ENCODE measurements at places on chromosomes 16 and 17.

GRCh38 chr16:82119405-82119804, 50.6 kb downstream of the MPHOSPH6 start:
- DNase-seq = no peak

GRCh38 chr16:22847100-22847499, 33.1 kb downstream of the HS3ST2 start:
- DNase-seq = no peak

GRCh38 chr17:78979780-78980623, at the start of gene LGALS3BP:
Gene LGALS3BP, minus strand, starts transcription at chr17:78979923. Its CDS starts 2,732 bp downstream, at chr17:78977191.
- DNase-seq = peak; percentile 88

DNA sequence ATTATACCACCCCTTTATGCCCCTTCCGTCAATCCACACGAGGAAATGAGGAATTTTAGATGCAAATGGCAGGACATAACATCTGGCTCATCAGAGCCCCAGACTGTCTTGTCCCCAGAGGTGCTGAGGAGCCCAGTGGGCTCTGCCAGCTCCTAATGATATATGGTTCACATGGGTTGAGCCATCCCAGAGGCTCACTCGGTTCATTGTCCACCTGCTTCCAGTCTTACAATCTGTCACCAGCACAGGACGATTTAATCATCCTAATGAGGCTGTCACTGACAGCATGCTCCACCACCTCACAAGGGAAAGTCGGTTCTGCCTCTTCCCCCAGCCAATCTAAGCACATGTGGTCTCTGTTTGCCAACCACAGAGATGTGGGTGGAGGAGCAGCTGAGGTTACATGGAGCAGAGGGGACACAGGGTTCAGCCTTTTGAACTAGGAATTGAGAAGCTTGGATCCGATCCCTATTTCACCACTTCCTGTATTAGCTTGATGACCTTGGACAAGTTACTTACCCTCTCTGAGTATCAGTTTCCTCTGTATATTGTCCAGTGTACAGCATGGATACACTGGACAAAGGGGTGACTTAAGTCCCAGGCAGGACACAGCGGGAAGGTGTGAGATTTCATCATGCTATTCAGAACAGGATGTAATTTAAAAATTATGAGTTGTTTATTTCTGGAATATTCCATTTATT, 27.0 kb upstream of the DHX8 start:
- peak; percentile 80 for DNase-seq

GRCh38 chr17:81417049-81417878, 22.0 kb downstream of the BAHCC1 start:
- DNase-seq = no peak

GRCh38 chr17:79090443-79091225, 16.0 kb downstream of the ENGASE start:
- no peak for DNase-seq

DNA sequence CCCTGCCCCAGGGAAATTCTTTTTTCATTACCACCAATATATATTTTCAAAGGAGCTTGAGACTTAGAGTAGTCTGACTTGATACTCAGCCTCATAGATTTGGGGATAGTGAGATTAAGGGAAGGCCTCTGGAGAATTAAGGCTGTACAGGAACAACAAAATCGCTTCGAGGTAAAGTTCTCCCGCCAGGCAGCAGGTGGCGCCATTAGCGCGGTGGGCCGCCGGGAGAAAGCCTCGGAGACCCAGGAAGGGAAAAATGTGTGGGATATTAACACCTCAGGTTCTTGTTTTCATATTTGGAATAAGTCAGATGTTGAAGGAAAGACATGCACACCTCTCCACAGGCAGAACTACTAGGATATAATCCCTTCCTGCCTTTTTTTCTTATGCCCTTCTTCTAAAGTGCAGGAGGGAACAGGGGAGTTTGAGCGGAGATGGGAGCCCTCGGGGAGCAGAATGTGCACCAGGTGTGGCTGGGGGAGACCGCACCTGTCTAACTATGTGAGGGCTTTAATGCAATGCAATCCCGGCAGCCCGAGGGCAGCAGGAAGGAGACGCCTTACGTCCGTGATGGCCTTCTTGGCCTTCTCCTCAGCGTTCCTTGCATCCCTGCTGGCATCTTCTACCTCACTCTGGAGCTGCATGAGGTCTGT, 25.9 kb downstream of the MYH3 start:
- no peak for DNase-seq

DNA sequence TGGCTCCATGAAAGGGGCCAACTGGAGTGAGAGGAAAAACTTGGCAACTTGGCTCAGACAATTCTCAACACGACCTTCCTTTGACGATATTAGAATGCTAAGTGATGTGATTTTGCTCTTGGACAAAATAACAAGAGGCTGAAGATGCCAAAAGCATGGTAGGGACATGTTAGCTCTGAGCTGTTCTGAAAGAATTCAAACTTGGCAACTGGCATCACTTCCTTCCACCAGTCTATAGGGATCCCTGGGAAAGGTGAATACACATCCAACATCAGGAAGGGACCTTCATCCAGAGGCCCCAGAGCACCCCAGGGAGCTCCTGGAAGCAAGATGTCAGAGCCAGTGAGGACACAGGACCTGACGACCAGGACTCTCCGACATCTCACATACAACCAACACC, 4.3 kb downstream of the KRT37 start:
- DNase-seq = no peak

DNA sequence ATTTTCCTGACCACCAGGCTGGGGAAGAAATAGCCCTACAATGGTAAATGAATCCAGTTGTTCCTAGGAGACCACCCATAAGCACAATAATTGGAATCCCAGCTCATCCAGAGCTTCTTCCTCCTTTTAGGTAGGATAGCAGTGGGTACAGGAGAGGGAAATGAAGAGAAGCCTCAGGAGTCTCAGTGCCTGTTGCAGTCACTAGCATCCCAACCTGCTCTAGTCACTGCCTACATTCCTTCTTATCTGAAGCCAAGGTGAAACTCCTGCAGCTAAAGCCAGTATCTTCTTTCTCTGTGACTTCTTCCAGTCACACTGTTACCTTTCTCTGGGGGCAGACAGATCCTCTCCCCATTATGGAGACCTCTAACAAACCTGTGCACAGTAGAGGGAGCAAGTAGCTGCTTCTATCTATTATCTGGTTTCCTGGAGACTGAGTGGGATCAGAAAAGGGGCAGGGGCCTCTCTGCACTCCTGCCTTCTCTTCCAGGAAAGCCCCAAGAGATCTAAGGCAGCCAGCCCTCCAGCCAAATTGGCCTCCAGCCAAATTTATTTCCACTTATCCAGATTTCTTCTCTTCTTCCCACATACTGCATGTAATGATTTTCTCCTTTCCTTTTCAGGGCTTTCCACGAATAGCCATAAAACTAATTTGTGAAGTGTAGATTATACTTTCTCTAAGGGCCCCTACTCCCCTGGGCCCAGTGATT, 85.5 kb downstream of the SSH2 start:
- DNase-seq = no peak

DNA sequence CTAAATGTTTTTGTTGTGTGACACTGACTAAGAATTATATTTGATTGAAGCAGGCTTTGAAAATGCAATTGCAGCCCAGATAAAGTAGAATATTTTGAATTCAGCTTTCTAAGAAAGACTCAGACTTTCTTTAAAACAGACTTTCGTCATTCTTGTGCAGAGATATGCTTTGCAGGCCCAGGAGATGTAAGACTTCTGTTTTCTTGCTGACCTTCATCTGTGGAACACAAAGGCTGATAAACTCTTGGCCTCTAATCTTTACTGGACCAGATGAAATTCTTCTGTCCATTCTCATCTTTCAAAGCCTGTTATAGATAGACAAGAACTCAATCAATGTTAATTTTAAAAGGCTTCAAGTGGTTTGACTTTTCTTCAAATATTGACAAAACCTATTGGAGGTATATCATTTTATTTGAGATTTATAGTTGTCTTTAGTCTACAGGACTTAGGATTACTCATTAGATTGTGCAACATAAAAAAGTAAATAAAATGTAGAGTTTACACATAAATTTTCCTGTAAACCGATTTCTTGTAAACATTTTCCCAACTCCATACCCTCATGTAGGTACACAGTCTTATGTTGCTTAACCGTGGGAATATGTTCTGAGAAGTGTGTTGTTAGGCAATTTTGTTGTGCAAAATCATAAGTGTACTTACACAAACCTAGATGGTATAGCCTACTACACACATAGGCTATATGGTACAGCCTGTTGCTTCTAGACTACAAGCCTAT, 94.2 kb downstream of the MAP2K4 start:
- DNase-seq = no peak

DNA sequence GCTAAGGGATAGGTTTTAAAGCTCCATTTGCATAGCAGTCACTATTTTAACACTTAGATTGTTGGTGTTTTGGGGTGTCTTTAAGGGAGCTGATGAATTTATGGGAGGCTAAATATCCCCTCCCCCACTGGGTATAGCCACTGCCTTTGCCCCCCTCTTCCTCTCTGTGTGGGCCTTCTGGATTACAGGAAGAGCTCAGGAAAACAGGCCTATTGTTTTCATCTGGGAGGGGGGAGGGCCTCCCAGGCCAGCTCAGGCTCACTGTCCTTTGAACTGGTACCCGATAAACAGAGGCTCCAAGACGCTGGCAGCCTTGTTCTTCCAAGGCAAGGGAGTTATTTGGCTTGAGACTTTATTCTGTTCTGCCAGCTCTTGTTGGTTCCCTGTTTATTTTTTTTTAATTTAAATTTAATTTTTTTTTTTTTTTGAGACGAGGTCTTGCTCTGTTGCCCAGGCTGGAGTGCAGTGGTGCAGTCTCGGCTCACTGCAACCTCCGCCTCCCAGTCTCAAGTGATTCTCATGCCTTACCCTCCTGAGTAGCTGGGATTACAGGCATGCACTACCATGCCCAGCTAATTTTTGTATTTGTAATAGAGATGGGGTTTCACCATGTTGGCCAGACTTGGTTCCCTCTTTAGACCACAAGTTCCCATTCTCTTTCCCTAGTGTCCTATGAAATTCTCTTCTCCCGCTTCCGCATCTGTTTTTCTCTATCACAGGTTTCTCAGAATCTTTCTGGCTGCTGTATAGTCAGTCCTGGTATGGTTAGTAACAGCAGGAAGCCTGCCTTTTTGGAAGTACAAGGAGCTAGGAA, 25.1 kb downstream of the MINK1 start:
- no peak for DNase-seq

DNA sequence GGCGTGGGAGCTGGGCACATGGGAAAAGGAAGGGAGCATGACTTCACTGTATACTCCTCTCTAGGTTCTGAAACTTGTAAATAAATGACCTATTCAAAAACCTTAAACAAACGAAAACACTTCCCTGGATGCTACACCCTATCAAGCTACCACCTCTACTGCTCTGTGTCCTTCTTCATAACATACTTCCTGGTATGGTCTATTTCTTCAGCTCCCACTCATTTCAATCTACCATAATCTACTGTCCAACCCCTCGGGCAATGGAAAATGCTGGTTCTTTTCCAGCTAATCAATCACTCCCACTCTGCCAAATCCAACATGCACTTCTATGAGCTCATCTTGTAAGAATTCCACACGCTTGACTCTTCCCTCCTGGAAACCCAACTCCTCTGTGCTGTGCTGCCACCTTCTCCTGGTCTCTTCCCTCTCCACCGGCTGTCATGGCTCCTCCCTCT, 42.4 kb downstream of the AMFR start:
- no peak for DNase-seq

GRCh38 chr16:78306361-78306760, 206.9 kb downstream of the WWOX start:
- DNase-seq = no peak

GRCh38 chr16:49523435-49524159, 150.0 kb downstream of the C16orf78 start:
- DNase-seq = no peak

DNA sequence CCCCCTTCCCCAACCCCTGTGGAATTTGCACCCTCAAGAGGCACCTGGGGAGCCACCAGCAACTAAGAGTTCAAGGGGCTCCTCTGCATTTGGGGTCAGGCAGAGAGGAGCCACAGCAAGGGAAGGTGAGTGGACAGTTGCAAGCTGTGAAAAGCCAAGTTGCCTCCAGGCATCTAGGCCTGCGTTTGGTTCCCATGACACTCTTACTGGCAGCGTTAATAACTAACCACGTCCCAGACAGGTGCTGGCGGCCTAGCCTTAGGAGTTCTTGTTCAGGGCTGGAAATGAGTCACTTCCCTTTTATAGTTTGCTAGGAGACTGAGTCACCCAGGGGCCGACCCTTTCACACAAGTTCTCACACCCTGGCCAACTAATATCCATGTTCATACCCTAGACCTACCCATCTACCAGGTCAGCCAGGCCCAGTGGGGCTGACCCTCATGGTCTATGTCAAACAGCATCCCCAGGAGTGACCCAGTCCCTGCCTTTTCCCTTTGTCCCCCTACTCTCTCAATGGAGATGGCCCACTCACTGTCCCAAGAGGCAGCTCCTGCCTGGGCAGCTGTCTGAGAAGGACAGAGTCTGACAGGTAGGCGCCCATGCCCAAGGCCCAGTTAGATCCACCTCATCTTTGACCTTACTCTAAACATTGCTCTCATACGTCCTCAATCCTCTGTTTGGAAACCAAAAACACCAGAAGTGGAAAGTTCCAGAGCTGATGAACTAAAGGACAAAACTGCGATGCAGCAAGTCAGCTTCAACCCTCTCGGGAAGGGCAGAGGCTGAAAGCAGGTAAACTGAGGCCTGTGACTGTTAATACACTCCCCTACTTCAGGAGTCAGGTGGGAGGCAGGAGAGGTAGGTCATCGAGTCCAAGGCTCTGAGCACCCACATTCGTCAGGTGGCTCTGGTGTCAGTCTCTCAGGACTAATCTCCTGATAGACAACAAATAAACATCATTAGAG, 300.6 kb downstream of the SOX9 start:
- no peak for DNase-seq

GRCh38 chr17:65409381-65409780, 152.1 kb downstream of the AXIN2 start:
- no peak for DNase-seq

DNA sequence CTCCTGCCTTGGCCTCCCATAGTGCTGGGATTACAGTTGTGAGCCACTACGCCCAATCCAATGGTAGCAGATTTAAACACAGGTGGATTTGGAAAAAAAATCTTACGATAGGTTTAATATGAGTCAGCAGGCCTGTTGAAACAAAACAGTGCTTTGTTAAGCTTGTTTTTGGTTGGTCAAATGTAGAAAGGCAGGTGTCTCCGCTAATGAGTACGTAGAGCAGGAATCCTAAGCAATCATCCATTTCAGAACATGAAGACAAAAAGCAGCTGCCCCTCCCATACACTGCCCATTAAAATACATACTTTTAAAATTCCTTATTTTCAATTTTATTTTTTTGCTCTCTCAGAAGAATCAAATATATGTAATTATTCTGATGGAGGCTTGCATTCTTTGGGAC, 1.9 kb upstream of the WWOX start:
- DNase-seq = no peak

GRCh38 chr16:7270823-7271222, 61.8 kb upstream of the RBFOX1 start:
- no peak for DNase-seq

DNA sequence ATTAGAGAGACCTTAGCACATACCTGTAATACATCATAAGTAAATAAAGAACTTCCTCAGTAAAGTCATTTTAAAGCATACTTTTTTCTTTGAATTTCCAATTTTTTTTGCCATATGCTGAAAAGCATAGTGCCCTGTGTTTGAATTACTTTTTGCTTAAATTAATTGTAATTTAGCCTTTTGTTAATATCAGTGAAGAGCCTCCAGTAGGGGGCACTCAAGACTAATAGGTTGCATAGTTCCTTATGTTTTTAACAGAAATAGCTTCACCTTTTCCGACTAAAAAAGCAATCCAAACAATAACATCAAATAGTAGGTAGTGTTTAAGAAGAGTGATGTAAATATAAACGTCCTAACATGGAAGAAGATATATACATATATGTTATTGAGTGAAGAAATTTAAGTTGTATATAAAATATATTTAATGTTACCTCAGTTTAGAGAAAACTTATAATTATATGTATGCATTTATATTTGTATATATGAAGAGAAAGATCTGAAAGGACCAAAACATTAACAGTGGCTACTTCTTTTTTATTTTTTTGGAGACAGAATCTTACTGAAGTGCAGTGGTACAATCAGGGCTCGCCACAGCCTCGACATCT, 18.6 kb downstream of the RAD51C start:
- peak; percentile 23 for DNase-seq
